Fibroblast of pulmonary artery (primary cell): ENCODE measurements at places on chromosomes 12 and 14.

DNA sequence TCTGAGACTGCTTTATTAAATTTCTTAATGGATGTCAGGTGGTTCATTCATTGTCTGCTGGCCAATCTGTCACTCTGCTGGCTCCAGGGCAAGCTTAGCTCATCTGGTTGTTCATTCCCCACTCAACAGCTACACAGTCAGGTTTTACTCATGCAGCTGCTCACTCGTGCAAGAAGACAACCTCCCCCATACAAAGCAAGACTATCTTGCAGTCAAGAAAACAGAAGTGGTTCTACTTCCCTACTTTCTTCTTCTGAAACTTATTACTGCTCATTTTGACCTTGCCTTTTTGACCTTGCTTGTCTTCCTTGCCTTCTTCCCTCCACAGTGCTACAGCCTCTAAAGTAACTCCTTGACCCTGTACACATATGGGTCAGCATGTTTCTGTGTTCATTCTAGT is 277.9 kb downstream of the SSPN start:
- DNase-seq, result no peak

DNA sequence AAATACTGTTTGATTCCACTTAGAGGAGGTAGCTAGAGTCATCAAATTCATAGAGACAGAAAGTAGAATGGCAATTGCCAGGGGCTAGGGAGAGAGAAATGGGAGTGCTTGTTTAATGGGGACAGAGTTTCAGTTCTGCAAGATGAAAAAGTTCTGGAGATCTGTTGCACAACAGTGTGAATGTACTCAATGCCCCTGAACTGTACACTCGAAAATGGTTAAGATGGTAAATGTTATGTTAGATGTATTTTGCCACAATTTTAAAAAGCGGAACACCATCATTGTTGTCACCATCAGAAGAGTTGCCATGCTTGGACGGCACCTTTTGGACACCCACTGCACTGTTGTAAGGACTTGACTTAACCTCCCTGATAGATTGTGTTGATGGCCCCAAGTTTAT is 106.9 kb downstream of the SCARB1 start:
- no peak for DNase-seq

DNA sequence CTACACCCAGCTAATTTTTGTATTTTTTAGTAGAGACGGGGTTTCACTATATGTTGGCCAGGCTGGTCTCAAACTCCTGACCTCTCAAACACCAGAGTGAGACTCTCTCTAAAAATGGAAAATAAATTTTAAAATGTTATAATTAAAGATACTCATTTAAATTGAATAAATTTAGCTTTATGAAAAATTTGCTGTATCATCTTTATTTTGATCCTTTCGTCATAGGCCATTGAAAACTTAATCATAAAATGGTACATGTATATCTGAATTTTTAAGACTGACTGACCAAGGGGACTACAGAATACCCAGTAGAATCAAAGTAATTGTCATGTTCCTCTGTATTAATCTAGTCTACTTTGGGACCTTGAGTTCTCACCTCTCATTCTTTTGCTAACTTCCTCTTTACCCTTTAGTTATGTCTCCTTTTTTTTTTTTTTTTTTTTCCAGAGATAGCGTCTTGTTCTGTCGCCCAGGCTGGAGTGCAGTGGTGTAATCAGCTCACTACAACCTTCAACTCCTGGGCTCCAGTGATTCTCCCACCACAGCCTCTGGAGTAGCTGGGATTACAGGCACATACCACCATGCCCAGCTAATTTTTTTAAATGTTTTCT is 9.5 kb downstream of the RAB5B start:
- DNase-seq, result no peak

DNA sequence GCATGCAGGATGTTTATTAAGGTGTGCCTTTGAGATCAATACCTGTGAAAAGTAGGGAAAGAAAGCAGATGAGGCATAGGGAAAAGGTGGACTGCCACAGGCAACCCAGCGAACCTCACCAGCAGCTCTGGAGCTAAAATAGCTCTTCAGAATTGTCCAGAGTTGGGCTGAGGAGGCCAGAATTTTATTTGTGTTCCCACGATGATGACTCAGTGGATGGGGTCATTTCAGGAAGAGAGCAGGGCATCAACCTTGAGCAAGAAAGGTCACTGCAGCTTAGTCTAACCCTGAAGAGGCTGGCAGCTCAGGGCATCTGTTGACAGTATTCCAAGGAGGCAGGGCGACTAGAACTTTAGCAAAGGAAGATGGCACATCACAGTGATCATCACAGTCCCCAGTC is 696.1 kb downstream of the DIO2 start:
- DNase-seq, result no peak

GRCh38 chr12:52083638-52083996 is 4.1 kb downstream of the SMIM41 start:
- no peak for DNase-seq

DNA sequence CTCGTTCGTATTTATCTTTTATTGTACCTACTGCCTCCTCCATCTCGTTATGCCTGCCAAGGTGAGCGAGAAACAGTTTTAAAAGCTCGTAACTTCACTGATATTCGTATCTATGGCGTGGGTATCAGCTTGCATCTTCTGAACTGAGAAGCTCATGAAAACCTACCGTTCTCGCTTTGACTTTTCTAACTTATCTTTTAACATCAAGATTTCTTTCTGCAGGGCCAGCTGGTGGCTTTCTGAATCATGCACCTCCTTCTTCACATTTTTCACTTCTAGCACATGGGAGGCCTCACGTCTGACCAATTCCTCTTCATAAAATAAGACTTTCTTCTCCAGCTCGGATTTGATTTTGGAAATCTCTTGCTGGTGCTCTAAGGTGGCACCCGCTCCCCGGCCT is 45.8 kb downstream of the AMN start:
- no peak for DNase-seq
